OCI-LY7 (cell line): ENCODE measurements at places on chromosomes 1 and 21. TPM values are rescaled to one million over a fixed set of nuclear protein-coding genes. Genes with fewer than 3 reads are reported as not detected.

DNA sequence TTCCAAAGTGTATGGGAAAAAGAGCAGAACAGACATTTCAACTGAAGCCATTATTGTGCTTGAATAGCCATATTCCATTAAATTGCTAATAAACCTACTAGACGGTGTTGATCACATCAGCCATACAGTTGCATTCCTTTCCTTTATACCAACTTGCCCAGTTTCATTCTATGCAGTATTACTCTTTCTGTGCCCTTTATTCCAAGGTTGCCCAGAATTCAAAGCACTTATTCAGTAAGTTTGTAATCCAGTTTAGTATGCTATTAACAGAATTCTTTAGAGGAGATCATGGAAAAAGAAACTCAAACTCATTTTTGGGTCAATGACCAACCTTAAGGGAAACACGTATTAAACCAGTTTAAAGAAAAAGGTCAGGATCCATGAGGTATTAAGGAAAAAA is 89.5 kb downstream of the DDAH1 start:
- DNase-seq: no peak

GRCh38 chr1:27959792-27960603 is at the start of gene XKR8:
Gene XKR8 (plus strand): TSS chr1:27959973. CDS start chr1:27960070, 97 bp downstream.
- DNase-seq: peak; percentile 69

GRCh38 chr1:201332021-201332420 is 45.5 kb downstream of the TNNT2 start:
- DNase-seq: no peak

- DNase-seq: no peak
Observed at GRCh38 chr1:40734882-40735628, 43.6 kb downstream of the NFYC start.

DNA sequence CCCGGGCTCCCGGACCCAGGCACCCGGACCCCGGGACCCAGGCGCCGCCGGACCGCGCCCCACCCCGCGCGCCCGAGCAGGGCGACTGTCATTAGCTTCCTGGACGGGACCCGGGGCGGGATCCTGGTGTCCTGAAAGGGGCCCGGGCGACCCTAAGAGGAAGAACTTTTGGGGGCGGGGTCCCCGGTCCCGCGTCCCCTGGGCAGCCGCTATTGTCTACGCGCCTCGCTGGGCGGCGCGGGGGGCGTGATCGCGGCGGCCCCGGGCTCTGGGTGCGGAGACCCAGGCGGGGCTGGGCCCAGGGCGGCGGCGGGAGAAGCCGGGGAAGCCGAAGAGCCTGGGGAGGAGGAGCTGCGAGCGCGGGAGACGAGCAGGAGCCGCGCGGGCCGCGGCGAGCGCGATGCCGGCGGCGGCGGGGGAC is 465 bp downstream of the HUNK start:
- no peak for DNase-seq

DNA sequence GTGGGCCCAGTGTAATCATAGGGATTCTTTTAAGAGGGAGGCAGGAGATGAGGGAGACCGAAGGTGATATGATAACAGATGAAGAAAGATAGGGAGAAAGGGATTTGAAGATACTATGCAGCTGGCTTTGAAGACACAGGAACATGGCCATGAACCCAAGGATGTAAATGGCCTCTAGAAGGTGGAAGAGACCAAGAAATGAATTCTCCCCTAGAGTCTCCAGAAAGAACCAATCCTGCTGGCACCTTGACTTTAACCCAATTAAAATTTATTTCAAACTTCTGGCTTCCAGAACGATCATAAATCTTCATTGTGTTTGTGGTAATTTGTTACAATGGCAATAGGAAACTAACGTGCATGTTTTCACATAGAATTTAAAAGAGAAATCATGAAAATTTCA is 95.0 kb upstream of the GORAB start:
- no peak for DNase-seq

GRCh38 chr1:75265792-75266191 is 131.6 kb downstream of the LHX8 start:
- DNase-seq: peak; percentile 37

DNA sequence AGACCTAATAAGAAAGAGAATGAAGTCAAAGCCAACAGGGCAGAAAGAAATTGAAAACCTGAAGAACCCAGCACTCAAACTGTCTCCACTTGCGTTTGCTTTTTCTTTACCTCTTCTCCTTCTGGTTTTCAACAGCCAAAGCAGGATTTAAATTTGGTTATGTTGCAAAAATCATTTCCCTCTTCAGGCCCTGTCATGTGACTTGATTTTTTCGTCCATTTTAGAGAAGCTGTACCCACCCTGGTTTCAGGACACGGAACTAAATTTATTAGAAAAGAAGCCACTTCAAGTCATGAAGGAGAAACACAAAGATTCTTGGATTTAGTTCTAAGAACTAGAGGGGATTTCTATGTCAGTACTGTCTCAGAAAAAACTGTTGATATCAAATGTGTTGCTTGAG is 1.0 kb upstream of the SYNJ1 start:
- no peak for DNase-seq

- DNase-seq: no peak
Observed at GRCh38 chr1:12587981-12588640, 29.9 kb downstream of the DHRS3 start.

DNA sequence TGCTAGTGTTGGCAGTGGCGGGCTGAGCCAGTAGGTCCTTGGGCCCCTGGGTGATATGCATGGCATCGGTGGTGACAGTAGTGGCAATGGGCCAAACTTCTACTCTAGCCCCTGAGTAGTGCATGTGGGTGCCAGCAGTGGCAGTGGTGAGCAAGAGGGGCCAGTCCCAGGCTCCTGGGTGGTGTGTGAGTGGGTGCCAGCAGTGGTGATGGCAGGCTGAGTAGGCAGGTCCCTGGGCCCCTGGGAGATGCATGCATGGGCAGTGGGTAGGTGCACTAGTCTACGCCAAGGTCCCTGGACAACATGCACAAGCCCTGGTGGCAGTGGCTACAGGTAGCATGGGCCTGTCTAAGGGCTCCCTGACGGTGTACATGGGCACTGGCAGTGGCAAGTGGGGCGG is 24.6 kb upstream of the TTC22 start:
- no peak for DNase-seq

- DNase-seq: no peak
Observed at GRCh38 chr1:244335456-244335855, 116.3 kb downstream of the ADSS2 start.

GRCh38 chr1:23838401-23838866 is 13.2 kb upstream of the HMGCL start:
- peak; percentile 78 for DNase-seq

GRCh38 chr21:17858747-17859146 is 39.6 kb upstream of the C21orf91 start:
- no peak for DNase-seq

DNA sequence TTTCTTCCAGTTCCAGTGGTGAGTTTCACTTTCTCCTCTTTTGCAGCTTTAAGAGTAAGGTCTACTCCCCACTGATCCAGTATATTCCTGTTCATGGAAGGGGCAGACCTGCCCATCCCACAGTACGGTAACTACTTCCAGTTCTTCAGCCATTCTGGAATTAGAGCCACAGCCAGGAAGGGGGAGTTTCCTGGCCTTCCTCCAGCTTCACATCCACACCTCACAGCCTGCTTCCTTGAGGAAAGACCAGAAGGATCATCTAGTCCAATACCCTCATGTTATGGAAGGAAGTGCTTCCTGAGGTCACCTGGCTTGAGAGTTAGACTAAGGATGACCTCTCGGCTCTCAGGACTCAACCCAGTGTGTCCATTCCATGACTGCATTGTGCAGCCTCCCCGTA is 597.8 kb downstream of the KIF26B start:
- DNase-seq: no peak

DNA sequence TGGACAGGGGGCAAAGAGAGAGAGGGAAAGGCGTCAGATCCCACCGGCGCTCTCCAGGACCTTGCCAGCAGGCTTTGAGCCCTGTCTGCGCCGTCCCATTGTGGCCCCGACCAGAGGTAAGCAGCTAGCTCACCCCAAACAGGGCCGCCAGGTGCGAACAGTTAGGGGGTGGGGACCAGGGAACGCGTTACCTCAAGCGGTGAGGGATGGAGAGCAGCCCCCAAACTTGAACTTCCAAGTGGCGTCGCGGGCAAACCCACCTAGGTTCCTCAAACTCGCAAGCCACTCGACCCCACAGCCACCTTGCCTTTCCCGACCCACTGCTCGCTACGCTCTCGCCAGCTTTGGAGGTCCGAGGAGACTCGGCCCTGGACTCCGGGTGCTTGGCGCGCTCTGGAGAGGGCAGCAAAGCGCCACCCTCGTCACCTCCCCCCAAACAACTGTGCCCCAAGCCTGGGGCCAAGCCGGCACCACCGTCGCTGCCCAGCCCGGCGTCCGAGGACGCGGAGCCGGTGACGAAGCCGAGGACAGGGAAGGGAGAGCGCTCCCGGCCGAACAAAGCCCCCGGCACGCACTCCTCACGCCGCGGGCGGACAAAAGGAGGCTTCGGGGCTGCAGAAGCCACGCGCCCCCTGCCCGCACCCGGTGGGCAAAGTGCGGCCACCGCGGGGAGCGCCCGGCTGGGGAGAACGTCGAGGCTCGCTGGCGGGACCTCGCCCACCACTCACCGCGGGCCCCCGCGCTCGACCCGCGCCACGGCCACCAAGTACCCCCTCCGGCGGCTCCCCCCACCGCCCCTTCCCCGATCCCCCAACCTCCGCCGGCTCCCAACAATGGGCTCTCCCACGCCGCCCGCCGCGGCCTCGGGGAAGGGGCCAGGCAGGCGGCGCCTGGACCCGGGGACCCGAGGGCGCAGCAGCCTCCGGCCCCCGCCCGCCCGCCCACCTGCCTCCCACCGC is 976 bp downstream of the SSBP3 start:
- DNase-seq: no peak

DNA sequence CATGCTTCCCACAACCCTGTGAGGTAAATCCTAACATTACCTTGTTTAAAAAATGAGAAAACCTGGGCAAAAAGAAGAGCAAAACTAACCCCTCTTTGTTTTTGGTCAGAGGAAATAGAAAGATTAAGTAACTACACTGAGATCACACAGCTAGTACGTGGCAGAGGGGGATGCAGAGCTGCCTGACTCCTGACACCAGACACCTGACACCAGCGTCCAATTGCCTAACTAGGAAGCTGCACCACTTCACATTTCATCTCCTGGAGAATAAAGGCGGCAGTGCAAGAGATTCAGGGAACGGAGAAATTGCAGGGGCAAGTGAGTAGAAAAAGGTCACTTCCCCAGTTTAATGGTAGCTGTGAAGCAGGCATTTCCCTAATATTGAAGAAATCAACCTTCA is 229.3 kb upstream of the PTBP2 start:
- no peak for DNase-seq

DNA sequence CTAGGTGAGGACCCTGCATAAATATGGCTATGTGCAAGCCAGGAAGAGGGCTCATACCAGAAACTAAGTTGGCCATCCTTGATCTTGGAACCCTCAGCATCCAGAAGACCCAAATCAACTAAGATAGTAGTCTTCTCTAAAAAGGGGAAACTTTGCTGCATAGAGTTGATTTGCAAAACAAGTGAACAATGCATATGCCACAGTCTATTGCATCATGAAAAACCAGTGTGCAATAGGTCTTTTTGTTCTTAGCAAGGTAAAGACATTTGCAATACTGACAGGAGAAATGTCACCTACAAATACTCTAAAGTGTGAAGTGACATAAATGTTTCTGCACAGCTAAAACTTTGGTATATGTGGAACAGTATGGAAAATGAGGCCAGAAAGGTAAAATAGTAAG is 2.0 kb upstream of the IFI16 start:
- DNase-seq: no peak

- peak; percentile 61 for DNase-seq
Observed at GRCh38 chr1:65687428-65688214, 105.1 kb upstream of the PDE4B start.

- no peak for DNase-seq
Observed at GRCh38 chr1:95145493-95145892, 28.3 kb downstream of the TLCD4 start.

DNA sequence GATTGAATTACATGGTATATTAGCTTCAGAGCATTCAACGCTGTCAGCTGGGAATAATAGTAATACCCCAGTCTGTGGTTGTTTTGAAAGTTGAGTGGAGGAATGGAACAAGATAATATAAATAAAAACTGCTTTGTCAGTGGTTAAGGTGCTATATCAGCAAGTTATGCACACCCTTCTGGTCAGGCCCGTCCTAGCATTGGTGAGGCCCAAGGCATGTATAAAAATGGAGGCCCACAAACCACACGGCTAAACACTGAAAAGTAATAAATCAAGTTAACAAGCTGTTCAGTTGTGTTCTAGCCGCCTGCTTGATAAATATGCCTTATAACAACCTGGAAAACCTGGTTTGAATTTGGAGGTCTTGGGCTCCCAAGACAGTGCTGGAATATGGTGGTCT is 77.4 kb downstream of the PSMG1 start:
- DNase-seq: no peak

- no peak for DNase-seq
Observed at GRCh38 chr1:4175566-4176405, 275.7 kb upstream of the C1orf174 start.

- DNase-seq: no peak
Observed at GRCh38 chr1:20068722-20069121, 1.3 kb upstream of the PLA2G5 start.

DNA sequence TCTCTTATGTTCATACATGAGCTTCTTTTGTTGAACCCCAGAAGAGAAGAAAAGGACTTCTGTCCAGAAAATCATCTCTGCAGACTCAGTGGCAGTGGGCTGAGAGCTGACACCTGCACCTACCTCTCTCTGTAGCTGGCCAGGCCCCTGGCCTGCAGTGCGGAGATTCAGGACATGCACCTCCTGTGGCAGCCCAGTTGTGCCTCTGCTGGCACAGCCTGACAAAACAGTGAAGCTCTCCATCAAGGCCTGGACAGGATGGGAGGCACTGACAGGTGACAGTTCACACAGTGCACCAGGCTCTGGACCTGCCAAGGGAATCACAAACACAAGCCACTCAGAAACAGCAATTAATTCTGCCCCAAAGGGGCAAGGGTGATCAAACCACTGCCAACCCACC is 88.8 kb downstream of the TGFBR3 start:
- DNase-seq: no peak

DNA sequence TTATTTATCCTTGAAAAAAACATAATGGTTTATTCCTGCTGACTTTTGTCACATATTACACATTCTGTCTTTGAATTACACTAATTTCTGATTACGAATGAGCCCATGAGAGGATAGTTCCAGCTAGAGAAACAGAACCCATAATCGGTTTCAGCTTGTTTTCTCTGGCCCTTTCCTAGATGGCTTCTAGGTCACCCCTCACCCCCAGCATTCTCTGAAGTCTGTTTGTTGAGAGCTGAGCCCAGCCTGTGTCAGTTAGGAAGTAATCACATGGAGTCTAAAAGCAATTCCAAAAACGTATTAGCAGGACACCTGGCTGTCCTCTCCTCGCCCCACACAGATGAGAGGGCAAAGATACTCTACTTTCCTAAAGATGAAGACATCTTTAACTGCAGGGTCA is 48.9 kb downstream of the KIAA1614 start:
- no peak for DNase-seq

Gene AIM2
- 28.1 and 30.8 TPM in 2 replicates for total RNA-seq

Gene TBX19
- total RNA-seq: 0.37 and 0.74 TPM in 2 replicates

Gene LYPD8
- not detected in 2 replicates for total RNA-seq

Gene S100A2
- 1.4 TPM in 1 of 2 replicates, not detected in the other for total RNA-seq

Gene CFHR1
- not detected in 2 replicates for total RNA-seq

Gene TINAGL1
- 0.17 TPM in 1 of 2 replicates, not detected in the other for total RNA-seq

Gene DDR2
- 0.19 and 0.41 TPM in 2 replicates for total RNA-seq

Gene UBL4B
- not detected in 2 replicates for total RNA-seq

Gene CD101
- total RNA-seq: not detected in 2 replicates
